Neural progenitor cell (in vitro differentiated cells): ENCODE measurements at places on chromosomes 11 and 22. TPM values are rescaled to one million over a fixed set of nuclear protein-coding genes. Genes with fewer than 3 reads are reported as not detected.

NPTXR gene
- total RNA-seq = 0.99 and 2.5 TPM in 2 replicates

DEFB131B gene
- not detected in 2 replicates for total RNA-seq

SCGB1A1 gene
- total RNA-seq = not detected in 2 replicates

FJX1 gene
- total RNA-seq = 53.3 and 155 TPM in 2 replicates

TTC9C gene
- 55.7 and 78.4 TPM in 2 replicates for total RNA-seq

KRTAP5-2 gene
- not detected in 2 replicates for total RNA-seq

FIBIN gene
- total RNA-seq = 0.09 TPM in 1 of 2 replicates, not detected in the other

MRPL17 gene
- total RNA-seq = 24.3 and 30.9 TPM in 2 replicates
